NCI-H1417 treated with DMSO at 0.1 percent for 48 hours (cell line): ENCODE measurements at places on chromosomes 16 and 17.

GRCh38 chr17:75352079-75352569 is 53.4 kb downstream of the GRB2 start:
- DNase-seq, result no peak

DNA sequence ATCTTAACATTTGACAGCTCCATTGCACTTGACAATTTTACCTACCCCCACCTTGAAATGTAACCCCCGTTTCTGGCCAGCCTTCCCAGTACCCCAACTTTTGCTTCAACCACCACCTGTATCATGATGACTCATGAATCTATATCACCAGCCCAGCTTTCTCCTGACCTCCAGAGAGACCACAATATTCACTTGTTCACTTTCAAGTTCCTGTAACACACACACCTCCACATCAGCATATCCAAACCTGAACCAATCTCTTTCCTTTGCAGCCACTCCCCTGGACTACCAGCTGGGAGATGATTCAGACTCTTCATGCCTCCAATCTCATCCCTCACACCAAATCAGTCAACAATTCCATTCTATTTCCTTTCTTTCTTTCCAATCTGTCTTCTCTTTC is 8.0 kb downstream of the SMG6 start:
- DNase-seq, result no peak

GRCh38 chr17:20156196-20157000 is 147.2 kb downstream of the SPECC1 start:
- no peak for DNase-seq

GRCh38 chr17:29096094-29096493 is 53.2 kb downstream of the PIPOX start:
- no peak for DNase-seq

GRCh38 chr16:56689171-56689570 is 6.9 kb downstream of the MT1X start:
- no peak for DNase-seq

DNA sequence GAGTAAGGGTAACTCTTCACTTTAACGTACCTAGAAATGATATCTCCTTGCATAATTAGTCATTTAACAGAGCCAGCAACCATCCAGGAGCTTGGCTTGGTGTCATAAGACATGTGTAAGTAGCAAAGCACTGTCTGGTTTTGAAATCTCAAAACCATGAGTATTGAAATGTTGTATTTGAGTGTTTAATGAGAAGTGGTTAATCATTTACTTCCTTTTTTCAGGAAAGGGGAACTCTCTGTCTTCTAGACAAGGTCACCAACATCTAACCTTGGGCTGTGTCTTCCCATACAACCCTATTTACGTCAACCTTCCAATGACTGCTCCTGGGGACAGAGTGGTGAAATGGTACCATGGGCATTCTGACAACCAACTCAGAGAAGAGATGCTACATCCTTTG is 27.1 kb downstream of the PMP22 start:
- no peak for DNase-seq

DNA sequence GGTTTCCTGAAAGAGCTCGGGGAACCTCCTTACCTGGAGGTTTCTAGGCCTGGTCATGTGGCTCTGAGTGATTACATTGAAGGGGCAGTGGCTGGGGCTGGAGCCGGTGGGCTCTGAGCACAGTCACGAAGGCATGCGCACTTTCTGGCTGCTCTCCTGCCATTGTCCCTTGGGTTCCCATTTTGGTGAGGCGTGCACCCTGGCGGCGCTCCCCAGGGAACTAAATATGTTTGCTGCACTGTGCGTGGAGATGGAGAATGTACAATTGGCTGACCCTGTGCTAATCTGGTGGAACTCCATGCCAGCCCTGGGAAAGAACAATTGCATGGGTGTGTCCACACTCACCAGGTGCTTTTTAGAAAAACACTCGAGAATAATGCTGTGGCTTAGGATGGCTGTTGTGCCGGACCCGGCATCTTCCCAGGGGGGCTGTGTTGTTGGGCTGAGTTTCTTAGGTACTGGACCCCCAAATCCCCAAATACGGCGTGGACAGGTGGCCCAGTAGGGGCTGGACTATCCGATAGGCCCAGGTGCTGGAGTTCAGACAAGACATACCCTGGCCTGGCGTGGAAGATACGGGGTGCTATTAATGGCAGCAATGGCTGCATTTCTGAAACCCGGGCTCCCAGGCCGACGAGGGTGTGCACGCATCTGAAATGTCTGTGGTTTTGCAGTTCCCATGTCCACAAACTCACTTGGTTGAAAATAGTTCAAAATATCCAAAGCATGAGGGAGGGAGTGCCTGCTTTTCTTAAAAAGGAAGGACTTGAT is 230.5 kb downstream of the SEC14L1 start:
- no peak for DNase-seq

DNA sequence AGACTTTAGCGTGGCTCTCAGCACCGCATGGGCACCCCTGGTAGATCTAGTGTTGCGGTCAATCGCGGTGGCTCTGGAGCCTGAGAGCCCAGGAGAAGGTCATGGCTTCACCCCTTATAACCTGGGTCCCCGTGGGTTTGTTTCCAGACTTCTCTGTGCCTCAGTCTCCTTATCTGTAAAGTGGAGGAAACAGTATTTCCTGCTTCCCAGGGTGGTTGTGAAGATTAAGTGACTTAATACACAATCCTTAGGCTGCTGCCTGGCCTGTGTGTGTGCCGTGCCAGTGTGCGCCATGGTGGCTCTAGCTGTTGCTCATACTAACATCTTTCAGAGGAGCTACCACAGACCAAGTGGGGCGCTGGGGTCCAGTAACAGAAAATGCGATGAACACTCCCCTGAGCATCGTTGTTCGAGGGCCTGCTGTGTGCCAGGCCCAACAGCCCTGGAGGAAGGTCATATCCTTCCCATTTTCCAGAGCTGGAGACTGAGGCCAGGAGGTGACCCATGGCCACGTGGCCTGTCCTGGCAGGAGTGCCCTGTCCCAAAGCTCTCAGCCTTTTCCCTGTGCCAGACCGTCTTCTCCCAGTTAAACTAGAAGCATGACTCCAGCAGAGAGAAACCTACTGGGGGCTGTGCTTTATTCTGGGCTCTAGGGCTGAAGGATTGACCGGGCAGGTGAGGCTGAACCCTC is 70.1 kb downstream of the CMIP start:
- no peak for DNase-seq

- DNase-seq, result no peak
These were observed at the start of gene KLHL36 for GRCh38 chr16:84647828-84648594. KLHL36 (plus strand) TSS chr16:84648511; CDS start chr16:84650868, 2,357 bp downstream.
